ENCODE measurements at places on chromosomes 4 and X.
A peak's percentile ranks its signal among the peaks of the same experiment; 100 is the strongest.

DNA sequence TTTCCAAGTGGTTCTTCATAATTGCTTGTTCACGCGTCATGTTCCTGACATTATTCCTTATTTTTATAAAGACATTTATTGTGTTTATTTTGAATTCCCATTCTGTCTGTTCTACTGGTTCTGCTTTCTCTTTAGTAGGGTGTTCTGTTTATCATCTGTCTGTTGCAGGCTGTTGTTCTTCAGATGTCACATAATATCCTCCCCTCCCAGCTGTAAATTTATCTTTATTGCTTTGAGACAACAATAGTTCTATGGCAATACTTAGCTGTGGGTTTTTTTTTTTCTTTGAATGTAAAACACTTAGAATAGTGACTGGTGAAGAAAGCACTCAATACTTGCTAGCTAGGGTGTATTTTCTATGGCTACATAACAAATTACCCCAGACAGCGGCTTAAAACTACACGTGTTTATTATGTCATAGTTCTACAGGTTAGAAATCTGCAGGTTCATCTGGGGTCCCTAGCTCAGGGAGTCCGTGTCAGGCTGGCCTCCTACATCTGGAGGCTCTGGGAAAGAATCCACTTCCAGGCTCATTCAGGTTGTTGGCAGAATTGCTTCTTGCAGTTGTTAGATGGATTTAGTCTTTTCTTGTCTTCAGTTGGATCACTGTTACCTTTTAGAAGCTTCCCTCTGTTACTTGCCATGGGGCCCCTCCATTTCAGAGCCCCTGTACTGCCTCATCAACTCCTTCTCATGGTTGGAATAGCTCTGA, 63.4 kb upstream of the ENPEP start:
- no peak for DNase-seq

- no peak for DNase-seq
These were observed 17.6 kb upstream of the PRPS1 start for GRCh38 chrX:107610667-107611066.

DNA sequence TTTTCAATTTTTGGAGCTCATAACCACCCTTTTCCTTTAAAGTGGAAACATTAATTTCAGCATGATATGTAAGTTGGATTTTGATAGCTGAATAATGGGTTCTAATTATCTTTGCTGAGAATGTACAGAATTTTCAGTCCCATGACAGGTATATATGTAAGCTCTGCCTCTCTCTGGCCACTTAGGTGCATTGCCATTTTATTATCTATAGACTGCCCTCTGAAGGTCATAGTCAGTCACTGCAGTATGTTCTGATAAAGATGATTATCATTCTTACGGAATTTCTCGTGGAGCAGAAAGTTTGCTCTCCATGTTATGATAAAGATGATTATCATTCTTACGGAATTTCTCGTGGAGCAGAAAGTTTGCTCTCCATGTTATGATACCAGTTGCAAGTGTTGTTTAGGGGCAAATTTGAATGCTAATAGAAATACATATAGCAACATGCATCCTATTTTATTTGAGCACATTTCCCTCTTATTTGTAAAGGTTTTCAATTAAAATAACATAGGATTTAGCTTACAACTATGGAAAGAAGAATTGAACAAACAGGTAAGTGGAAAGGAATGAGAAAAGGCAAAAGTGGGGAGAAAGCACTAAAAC, 10.4 kb downstream of the AFP start:
- peak; percentile 20 for DNase-seq

DNA sequence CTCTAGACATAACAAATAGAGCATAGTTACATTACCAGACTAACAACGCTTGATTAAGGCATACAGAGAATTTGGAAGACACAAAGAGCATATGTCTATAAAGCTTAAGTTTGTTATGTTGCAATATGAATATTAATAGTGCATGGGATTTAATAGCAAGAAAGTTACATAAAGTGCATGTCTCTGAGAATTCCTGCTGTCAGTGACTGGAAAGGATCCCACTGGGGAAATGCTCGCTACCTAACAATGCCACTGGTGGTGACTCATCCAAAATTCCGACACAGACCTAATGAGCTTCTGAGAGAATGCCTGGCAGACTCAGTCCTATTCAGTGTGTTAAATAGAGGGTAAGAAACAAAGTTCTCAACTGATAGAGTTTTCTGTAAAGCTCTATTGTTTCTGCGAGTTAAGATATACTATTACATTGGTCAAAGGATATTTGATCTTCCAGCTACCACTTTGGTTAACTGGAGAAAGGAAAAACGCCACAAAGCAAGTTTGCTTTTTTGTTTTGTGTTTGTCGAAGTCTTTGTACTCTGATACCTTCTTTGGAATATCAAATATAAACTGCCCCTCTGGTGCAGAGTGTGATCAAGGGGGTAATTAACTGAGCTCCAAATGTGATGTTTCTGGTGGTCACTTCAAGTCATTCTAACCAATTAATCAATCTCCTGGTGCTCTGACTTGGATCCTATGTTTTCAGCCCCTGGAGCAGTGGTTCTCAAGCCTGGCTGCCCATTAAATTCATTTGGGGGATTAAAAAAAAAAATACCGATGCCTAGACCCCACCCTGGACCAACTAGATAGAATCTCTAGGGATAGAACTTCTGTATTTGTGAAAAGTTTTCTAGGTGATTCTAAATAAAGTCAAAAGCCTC, 107.9 kb downstream of the PALLD start:
- no peak for DNase-seq

GRCh38 chr4:57763070-57763469, 652.9 kb upstream of the IGFBP7 start:
- DNase-seq = no peak

GRCh38 chr4:121662225-121662624, 34.6 kb downstream of the ANXA5 start:
- DNase-seq = no peak

GRCh38 chr4:153372967-153373562, 28.6 kb downstream of the MND1 start:
- DNase-seq = no peak

- no peak for DNase-seq
These were observed 77.3 kb downstream of the AFF2 start for GRCh38 chrX:148577741-148578140.

GRCh38 chr4:104420766-104421165, 73.9 kb downstream of the CXXC4 start:
- no peak for DNase-seq

DNA sequence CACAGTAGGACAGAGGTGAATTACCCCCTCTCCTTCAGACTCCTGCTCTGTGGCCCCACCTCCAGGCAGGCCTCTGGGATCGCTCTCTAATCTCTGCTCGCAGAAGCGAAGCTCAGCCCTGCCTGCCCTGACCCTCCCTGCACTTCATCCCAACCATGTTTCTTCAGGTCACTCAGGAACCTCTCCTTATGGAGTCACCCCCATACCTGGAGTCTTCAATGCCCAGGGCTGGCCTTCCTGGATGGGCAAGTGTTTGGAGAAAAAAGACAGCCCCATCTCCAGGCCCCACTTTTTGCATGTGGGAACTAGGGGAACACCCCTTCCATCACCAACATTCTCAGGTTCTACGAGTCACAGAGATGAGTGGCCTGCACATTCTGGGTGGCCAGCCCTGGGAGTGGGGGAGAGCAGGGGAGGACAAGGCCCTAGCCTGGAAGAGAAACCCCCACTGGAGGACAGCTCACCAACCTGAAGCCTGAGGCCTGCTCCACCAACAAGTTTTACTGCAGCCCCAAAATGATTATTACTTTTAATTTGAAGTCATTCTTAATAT, 90.8 kb downstream of the PPP2R2C start:
- no peak for DNase-seq

DNA sequence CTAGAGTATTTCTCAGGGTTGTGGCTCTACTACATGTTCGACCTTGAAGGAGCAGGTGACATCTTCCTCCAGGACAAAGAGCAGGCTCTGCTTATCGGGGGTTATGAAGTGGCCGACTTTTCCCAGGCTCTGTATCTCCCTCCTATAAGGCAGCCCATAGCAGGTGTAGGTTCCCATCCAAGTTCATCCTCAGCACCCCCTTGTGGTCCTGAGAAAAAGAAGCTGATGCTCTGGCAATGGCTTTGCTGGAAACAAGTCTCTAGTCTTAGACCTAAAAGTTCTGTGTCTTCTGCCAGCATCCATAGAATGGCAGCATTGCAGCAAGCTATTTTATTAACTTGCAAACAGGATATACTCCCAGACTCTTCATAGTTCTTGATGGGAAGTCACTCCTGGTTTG, 836.6 kb upstream of the PRKX start:
- no peak for DNase-seq

DNA sequence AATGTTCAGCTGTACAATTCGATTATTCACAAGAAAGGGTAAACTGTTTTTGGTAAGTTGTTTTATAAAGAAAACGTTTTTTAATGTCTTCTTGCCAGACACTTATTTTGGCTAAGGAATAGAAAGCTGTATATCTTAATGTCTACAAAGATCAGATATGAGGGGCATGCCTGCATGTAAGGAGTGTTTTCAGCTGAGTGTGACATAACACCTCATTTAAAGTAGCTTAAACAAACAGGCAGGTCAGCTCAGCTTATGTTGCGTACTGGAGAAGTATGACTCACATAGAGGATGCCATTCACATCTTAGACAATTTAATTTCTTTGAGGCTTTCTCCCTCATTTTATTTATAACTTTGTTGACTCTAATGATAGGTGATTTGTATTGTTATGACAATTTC, 30.4 kb downstream of the LAMTOR3 start:
- no peak for DNase-seq

- DNase-seq = no peak
These were observed 25.5 kb upstream of the CBLL2 start for GRCh38 chrX:22247169-22247568.

DNA sequence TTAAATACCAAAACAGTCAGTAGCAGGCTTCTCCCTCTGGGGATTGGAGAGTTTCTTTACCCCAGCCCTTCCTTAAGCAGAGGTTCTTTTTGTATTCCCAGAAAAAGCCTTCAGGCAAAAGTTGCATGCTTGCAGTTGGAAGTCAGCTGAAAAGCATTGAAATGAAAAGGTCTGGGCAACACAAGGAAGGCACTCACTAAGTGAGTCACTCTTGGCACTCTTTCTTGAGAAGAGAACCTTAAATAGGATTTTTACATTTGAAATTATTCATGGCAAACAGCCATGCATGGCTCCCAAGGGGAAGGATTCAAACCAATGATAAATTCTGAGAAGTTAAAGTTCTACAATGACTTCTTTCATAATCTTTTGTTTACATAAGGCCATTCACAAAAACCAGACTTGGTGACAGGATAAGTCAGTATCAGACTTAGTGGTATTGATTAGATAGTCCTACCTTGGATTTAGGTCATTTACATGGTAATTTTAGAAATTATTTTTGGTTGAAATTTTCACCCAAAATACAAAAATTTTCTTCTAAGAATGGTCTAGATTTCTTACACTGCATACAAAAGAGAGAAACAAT, 2068.9 kb downstream of the PCDH7 start:
- no peak for DNase-seq

GRCh38 chr4:83378419-83378818, 43.8 kb upstream of the HPSE start:
- DNase-seq = no peak

- no peak for DNase-seq
These were observed 276.1 kb downstream of the PPARGC1A start for GRCh38 chr4:23613782-23614181.

- no peak for DNase-seq
These were observed 384.5 kb downstream of the GRXCR1 start for GRCh38 chr4:43277003-43277402.

DNA sequence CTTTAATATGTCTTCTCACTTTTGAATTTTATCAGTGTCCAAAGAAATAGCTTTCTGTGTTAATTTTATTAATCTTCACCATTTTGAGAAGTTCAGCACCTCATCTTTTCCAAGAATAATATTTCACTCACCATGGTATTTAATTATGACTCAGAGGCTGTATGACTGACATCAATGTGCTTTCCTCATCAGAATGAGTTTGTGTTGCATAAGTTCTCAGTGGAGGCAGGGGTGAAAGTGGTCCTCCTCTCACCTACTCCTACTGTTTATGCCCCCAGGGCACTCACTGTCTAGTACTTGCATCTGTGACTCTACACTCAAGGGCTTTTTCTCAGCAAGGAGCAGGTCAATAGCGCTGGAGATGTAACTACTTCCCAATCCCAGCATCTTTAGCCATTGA, 905.3 kb upstream of the INTU start:
- DNase-seq = no peak

DNA sequence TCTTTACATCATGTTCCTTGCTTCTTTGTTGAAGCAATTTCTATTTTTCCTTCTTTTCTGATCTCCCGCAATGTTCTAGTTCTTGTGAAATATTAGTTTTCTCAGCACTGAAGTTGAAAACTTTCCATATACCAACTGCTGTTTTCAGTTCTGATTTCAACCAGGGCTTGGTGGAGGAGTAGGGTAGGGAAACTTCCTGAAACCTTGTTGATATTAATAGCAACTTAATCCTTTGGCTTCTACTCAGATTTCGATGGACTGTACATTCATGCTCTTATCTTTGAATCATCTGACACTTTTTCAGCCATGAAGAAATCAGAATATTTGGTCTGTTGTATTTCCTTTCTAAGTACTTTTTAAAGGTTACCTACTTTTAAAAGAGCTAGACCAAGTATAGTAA, 315.8 kb downstream of the RPA4 start:
- no peak for DNase-seq

GRCh38 chr4:156596026-156596425, 375.6 kb downstream of the PDGFC start:
- no peak for DNase-seq

DNA sequence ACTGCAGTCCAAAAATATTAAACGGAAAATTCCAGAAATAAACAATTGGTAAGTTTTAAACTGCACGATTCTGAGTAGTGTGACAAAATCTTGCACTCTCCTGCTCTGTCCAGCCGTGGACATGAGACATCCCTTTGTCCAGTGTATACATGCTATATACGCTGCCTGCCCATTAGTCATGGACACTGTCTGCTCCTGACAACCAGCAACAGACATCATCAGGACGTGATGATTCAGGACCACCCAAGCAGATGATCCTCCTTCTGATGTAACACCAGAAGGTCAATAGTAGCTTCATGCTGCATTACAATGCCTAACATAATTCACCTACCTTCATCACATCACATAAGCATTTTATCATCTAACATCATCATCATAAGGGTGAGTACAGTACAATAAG, 36.3 kb downstream of the ATRX start:
- no peak for DNase-seq

DNA sequence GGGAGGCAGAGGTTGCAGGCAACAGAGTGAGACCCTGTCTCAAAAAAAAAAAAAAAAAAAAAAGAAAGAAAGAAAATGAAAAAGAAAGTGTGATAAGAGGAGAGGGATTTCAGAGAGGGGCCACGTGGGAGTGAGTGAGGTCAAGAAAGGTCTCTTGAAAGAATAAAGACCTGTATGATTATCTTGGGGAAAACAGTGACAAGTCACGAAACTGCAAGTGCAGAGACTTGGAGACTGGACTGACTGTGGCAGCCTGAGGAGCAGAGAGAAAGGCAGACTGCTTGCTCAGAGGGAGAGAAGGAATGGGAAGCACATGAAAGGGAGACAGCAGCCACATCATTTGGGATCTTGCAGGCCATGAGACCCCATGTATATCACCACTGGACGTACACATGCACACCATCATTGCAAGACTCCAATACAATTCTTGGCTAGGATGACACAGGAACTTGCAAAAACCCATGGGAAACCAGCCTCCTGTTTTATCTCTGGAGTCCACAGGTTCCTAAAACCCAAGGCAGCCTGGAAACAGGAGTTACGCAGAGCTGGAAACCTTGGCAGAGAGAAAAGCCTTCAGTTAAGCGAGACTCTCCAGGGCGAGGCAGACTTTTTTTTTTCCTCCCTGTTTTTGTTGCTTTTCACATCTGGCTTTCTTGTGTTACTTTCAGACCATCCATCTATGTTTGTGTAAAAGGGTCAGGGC, 207.0 kb upstream of the TBL1X start:
- DNase-seq = no peak

Data from NCI-H2171 (cell line).